ENCODE measurements at places on chromosomes 5 and 9. TPM values are rescaled to one million over a fixed set of nuclear protein-coding genes. Genes with fewer than 3 reads are reported as not detected.

- DNase-seq = peak; percentile 54
These were observed 722 bp downstream of the TBC1D9B start for GRCh38 chr5:179906795-179907555.

The HTR1A gene
- total RNA-seq = not detected

The FPGS gene
- 107 TPM for total RNA-seq

The SCAI gene
- total RNA-seq = 10.7 TPM

The RGS7BP gene
- total RNA-seq = not detected

GRCh38 chr9:21875893-21876292 is 73.5 kb downstream of the MTAP start:
- DNase-seq = no peak

- no peak for DNase-seq
These were observed 33.5 kb upstream of the SUB1 start for GRCh38 chr5:32551865-32552264.

GRCh38 chr5:128826275-128826674 is 139.0 kb upstream of the SLC27A6 start:
- DNase-seq = no peak

DNA sequence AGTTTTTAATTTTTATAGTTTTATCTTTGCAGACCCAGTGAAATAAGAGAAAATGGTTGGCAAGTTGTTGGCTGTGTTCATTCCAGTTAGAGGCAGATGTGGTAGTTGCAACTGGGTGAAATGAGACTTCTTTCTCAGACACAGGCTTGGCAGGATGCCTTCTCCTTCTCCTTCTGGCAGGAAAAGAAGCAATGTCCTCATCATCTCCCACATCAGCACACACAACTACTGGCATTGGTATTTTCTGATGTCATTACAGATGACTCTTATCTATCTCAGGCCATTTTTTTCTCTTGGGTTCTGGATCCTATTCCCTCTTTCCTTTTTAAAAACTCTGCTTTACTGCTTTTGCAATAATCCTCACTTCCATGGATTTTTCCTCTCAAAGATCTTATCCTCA is 103.3 kb upstream of the EDIL3 start:
- no peak for DNase-seq

The TNFSF8 gene
- total RNA-seq = 6.0 TPM

DNA sequence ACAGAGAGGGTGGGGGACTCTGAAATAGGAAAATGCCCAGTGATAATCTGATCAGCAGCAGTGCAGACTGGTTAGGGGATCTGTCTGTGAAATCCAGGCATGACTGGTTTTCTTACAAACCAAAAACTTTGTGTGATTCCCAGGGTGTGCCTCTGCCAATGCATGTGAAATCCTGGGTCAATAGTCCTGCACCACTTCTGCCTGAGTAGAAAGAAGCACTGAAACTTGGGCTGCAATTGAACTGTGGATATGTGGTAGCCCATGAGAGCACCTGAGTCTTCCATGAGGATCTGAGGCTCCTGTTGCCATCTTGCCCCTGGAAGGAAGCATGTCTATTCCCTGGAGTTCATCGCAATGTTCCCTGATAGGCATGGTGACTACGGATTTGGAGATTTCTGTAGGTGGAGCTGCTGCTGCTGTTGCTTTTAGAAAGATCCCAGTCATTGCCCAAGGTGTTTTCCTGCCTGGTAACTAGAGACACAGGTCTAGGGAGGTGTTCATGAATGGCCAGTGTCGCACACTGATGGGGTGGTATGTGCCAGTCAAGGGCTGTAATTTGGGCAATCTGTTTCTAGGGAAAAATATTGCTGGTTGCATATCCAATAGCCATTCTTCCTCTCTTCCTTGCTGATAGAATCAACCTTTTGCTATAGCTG is 146.7 kb downstream of the CARTPT start:
- DNase-seq = no peak

The TRIP13 gene
- total RNA-seq = 0.56 TPM

The CARTPT gene
- total RNA-seq = not detected

GRCh38 chr9:124216474-124217176 is 41.1 kb upstream of the NEK6 start:
- peak; percentile 61 for DNase-seq

DNA sequence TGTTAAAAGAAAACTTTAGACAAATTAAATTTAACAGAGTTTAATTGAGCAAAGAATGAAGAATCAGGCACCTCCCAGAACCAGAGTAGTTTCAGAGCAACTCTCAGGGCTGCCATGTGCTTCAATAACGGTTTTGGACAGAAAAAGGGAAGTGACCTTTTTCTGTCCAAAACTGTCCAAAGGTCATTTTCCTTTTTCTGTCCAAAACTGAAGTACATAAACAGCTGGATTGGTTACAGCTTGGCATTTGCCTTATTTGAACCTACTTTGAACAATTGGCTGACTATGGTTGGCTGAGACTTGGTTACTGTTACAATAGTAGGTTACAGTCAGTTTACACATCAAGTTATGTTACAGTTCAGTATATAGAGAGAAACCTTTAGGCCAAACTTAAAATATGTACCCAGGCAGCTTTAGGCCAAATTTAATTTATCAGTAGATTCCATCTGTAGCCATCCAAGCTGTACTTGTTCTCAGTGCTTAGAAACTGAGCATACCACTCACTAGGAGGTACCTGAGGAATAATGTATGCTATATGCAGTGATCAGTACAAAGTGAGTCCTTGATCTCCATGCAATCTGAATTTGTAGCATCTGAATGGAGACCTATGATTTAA is 44.0 kb downstream of the C9orf85 start:
- no peak for DNase-seq

DNA sequence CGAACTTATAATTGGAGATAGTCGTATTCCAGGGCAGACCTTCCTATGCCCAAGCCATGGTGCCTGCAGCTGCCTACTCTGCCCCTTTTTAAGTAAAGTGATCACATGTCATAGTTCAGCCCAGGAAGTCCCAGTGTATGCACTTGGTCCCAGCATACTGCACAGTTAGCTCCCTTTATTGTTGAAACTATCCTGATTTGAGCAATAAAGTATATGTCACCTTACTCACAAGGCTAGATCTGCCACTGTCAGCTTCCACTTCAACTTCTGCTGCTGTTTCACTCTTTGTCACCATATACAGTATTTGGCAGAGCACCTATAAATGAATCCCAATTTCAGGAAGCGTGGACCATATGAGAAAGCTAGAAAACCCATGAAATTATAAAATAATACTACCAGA is 103.8 kb upstream of the PTGER4 start:
- no peak for DNase-seq

DNA sequence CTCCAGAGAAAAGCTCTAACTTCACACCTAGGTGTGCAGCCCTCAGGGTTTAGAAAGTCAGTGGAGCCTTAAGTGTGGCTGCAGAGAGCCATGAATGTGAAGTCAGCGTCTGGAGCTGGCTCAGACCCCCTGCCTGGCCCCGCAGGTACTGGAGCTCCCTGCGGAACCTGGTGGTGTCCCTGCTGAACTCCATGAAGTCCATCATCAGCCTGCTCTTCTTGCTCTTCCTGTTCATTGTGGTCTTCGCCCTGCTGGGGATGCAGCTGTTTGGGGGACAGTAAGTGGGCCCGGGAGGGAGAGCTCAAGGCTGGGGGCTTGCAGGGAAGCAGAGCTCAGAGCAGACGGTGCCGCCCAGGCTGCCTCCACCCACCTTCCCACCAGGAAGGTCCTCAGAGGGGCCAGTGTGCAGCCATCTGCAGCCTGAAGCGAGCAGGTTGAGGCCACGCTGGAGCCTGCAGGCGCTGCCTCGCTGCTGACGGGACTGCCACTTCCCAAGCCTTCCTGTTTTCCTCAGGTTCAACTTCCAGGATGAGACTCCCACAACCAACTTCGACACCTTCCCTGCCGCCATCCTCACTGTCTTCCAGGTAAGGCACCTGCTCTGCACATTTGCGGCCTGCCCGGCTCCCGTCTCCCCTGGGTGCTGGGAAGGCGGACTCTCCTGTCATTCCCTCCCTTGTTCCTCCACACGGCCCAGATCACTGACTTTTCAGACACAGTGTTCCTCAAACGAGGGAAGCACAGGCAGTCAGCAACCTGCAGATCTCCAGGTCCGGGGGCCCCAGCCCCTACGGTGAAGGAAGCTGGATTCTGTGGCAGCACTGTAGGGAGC is 108.9 kb downstream of the CACNA1B start:
- DNase-seq = no peak

DNA sequence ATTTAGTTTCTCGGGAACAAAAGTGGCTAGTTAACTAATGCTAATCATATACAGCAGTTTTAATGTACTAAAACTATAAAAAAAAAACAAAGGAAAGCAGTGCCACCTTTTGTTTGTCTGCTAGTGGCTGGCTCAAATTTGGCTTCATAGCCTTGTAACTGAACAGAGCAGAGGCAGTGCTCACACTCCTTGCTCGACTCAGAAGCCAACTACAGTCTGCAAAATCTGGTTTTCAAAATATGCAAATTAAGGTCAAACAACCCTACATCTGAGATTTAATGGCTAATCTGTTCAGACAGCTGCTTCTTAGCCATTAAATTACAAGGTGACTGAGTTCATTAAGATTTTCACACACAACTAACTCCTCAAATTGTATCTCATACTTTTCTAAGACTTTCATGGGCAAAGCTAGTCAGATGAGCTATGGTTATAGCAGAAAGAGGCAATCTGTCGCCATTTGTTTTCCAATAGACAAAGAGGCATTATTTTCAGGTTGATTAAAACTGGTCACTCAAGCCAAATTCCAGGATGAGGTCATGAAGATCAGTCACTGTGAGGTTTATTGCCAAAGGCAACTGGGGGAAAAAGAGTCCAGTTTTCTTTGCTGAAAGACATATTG is 56.8 kb upstream of the EPB41L4A start:
- DNase-seq = no peak

The ANGPTL2 gene
- not detected for total RNA-seq

DNA sequence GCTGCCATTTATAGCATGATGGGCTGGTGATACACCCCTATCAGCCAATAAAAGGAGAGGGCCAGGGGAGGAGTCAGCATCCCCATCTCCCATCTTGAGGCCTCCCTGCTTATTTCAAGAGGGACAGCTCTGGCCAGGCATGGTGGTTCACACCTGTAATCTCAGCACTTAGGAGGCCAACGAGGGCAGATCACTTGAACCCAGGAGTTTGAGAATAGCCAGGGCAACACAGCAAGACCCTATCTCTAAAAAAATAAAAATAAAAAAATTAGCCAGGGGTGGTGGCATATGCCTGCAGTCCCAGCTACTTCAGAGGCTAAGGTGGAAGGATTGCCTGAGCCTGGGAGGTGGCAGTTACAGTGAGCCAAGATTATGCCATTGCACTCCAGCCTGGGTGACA is 9.8 kb downstream of the REXO4 start:
- no peak for DNase-seq

Measured in natural killer cell (primary cell).